Fibroblast of villous mesenchyme (primary cell): ENCODE measurements at places on chromosomes 7 and 10.

- peak; percentile 51 for DNase-seq
These were observed 580.0 kb downstream of the XPNPEP1 start for GRCh38 chr10:109343293-109343692.

- no peak for DNase-seq
These were observed 141.7 kb upstream of the KCND2 start for GRCh38 chr7:120131096-120131839.

DNA sequence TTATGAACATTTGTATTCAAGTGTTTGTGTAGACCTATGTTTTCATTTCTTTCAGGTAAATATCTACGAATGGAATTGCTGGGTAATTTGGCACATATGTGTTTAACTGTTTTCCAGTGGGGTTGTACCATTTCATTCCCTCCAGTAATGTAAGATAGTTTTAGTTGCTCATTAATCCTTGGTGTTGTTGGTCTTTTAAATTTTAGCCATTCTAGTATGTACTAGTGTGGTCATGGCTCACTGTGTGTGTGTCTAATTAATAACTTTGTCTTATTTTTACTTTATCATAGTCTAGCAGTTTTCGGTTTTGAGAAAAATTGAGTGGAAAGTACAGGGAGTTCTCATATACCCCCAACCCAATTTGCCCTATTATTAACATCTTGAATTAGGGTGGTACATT lies 278.8 kb downstream of the CAMK1D start:
- DNase-seq = no peak

DNA sequence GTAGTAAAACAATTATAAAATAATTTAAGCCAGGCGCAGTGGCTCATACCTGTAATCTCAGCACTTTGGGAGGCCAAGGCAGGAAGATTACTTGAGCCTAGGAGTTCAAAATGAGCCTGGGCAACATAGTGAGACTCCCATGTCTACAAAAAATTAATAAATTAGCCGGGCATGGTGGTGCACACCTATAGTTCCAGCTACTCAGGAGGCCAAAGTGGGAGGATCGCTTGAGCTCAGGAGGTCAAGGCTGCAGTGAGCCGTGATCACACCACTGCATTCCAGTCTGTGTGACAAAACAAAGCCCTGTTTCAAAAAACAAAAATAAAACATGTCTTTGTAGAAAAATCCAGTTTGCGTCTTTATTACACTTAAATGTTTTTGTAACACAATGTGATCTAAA lies 141.9 kb upstream of the KAT6B start:
- DNase-seq = no peak

DNA sequence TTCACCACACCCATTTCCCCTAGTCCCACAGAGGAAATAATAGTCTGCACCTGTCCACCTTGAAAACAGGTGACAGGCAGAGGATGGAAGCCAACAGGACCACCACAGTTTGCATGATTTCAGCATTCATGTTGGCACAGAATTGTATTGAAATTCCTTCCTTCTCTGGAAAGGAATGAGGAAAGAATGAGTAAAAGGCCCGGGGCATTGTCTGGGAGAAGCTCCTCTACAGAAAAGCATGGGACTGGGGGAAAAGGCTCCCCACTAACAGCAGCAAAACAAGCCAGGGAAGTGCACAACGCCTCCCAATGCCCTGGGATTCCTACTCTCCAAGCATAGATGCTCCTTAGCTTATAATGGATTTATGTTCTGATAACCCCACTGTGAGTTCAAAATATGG lies 28.5 kb upstream of the TOMM7 start:
- DNase-seq = no peak

DNA sequence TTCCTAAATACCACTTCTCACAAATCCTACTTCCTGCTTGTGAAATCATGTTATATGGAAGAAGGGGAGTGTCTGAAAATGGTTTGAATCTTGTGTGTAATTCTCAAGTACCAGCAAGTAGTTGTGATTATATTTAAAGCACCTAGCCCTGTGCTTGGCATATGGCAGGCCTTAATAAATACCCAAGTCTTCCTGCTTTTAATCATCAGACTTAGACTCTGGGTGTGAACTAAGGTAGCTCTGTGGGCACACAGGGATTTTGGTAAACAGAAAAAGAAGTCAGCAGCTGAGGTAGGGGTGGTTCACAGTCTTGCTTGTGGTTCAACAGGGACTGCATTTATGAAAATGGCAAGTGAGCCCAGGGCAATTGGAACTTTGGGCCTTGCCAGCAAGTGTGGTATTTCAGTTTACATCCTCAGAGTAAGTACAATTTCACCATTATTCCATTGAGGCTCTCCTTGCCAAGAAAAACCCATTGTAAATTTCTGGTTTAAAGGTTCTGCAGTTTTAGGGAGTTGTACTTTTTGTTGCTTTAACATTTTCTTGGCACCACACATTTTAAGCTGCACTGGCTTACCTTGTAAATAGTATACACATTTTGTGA lies 215.5 kb downstream of the AUTS2 start:
- DNase-seq = no peak

- DNase-seq = no peak
These were observed 16.8 kb downstream of the SLC18A2 start for GRCh38 chr10:117257721-117258120.

GRCh38 chr10:83427101-83427500 lies 712.2 kb upstream of the GHITM start:
- no peak for DNase-seq

DNA sequence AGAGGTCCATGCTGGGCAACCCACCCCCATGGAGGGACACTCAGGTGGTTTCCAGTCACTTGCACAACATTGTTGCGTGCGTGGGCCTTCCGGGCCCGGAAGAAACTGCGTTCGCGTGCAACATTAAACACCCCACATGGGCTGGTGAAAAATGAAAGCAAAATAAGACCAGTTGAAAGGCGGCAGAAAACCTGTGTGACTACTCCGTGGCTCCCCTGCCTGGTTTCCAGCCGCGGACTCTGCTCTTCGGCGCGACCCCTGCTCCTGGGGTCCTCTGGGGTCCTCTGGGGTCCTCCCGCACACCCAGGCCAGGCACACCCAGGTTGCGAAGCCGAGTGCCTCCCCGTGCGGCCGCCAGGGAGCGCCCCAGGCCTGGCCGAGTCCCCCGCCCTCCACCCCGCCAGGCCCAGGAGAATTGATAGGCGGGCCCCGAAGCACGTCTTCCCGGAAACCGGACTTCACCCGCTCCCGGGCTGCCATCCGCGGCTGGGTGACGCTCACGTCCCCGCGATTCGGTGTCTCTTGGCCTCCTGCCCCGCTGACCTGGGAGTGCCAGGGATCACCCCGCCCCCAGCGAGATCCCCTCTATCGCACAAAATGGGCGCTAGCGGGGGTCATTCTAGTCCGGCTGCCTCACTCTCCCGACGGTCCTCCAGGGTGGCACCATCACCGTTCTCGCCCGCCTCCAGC lies 1.9 kb upstream of the SH2D4B start:
- peak; percentile 50 for DNase-seq

- no peak for DNase-seq
These were observed 56.4 kb upstream of the MRLN start for GRCh38 chr10:59809644-59809974.

DNA sequence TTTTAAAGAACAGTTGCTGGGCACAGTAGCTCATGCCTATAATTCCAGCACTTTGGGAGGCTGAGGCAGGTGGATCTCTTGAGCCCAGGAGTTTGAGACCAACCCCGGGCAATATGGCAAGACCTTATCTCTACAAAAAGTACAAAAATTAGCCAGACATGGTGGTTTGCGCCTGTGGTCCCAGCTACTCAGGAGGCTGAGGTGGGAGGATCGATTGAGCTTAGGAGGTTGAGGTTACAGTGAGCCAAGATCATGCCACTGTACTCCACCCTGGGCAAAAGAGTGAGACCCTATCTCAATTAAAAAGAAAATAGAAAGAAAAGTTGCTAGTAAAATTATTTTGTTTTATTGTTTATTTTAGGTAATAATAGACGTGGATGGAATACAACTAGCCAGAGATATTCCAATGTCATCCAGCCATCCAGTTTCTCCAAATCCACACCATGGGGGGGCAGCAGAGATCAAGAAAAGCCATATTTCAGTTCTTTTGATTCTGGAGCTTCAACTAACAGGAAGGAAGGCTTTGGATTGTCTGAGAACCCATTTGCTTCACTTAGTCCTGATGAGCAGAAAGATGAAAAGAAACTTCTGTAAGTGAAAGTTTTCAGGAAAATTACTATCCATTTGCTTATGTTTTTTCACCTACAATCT lies 3.0 kb downstream of the NUP42 start:
- peak; percentile 45 for DNase-seq

GRCh38 chr10:95290461-95291364 lies at the start of gene PDLIM1:
TSS of gene PDLIM1 (minus strand) at chr10:95291003. CDS start at chr10:95290915, 88 bp downstream.
- peak; percentile 58 for DNase-seq

GRCh38 chr10:12849319-12850181 lies 152.0 kb downstream of the CCDC3 start:
- no peak for DNase-seq

DNA sequence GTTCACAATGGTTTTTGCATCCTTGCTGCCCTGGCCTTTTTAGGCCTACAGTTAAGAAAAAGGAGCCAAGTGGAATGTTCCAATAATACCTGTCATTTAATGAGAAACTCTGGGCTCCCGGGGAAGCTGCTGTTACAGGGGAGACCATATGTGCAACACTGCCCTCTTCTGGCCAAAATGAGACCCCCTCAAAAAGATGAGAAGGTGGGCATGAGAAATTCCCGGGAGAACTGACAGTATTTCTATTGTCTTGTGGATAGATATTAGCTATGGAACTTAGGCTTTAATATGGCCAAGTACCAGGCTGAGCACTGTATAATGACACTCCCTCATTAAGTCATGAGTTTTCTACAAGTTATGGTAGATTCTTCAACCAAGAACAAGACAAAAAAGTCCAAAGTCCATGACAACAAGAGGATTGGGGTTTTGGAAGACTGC lies 99.4 kb downstream of the CCDC3 start:
- peak; percentile 75 for DNase-seq

DNA sequence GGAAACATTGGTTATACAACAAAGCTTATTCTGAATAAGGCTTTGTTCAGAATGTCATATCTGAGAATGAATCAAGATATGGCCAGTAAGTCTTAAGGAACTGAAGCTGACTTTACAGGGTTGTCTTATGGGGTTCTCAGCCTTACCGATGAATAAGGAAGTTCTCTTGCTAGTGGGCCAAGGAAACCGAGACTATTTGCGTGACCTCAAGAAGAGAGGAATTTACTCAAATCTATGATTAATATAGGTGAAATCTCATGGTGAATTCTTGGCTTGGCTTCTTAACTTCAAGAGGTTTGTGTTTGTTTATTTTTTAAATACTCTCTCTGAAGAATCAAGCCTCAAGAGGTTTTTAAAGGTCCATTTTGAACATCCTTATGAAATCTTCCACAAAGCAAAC lies 4.7 kb upstream of the MRLN start:
- DNase-seq = no peak

- DNase-seq = peak; percentile 17
These were observed 341.3 kb upstream of the SEMA3C start for GRCh38 chr7:81260152-81260551.

- peak; percentile 37 for DNase-seq
These were observed 99.6 kb upstream of the BMPER start for GRCh38 chr7:33805630-33806233.

DNA sequence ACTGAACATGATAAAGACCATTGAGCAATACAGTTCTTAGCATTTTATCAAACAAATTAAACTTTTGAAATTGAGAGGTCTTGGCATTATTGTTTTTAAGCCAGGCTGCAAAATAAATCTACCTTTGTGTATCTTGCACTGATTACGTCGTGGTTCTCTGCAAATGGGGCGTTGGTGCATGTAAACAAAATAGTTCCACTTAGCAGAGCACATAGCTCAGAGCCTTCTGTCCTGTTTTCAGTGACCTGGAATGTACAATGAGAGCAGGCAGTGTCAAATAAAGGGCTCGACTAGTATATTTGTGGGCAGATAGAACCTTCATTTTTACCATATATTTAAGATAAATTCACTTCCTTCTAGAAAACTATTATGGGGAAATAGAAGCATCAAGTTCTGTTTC lies 333.9 kb upstream of the SMIM30 start:
- no peak for DNase-seq

- peak; percentile 76 for DNase-seq
These were observed 28.1 kb upstream of the RPA3 start for GRCh38 chr7:7746458-7746857.

DNA sequence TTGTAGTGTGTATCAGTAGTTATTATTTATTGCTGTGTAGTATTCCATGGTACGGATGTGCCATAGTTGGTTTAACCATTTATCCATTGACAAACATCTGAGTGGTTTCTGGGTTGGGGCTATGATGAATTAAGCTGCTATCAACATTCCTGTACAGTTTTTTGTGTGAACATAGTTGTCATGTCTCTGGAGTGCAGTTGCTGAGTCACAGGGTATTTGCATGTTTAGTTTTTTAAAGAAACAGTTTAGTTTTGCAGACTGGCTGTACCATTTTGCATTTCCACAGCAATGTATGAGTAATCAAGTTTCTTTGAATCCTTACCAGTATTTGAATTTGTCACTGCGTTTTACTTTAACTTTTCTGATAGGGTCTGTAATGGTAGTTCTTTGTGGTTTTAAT lies 516.7 kb upstream of the CELF2 start:
- DNase-seq = peak; percentile 48

GRCh38 chr10:13637303-13637856 lies 50.6 kb downstream of the PRPF18 start:
- no peak for DNase-seq

DNA sequence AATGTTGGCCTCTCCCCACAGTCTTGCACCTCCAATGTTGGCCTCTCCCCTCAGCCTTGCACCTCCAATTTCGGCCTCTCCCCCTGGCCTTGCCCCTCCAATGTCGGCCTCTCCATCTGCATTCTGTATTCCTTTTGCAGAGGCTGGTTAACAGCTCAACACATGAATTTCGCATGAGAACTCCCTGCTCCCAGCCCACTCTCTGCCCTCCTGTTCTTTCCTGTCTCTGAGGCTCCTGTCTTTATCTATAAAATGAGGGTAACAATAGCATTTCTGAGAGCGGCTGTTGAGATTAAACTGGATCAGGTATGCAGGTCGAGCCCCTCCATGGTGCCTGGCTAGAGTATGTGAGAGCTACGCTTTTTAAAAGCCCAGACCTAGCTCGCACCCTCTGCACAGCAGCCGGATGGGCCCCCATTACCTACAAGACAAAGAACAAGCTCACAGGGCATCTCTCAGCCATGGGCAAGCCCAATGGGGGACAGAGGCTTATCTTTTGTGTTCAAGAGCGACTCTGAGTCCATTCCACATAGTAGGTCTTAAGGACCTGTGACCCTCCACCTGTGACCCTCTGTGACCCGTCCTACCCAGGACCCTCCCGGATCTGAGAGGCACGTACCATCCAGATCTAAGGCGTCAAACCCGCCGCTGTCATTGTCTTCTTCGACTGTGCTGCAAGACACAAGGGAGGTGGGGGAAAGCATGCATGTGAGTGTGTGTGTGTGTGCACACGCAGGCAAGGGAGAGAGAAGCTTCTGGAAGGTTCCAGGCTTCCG lies 82.2 kb upstream of the GNA12 start:
- no peak for DNase-seq

DNA sequence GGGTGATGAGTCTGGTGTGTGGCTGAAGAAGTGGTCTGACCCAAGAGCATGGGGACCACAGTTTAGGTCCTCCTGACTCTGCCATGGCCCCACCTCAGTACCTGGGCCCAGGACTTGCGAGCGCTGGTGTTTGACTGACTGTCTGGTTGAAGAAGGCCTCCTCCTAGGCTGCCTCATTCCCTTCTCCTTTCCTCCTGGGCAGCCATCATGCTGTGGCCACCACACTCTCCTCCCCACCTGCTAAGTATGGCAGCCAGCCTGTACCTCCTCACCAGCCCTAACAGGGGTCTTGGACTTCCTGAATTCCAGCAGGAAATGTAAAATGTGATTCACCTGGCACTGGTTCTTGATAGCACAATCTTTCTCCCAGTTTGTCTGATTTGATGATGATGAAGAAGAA lies 156.8 kb upstream of the GPR26 start:
- DNase-seq = no peak
